ENCODE measurements at places on chromosomes 5 and 9. TPM values are rescaled to one million over a fixed set of nuclear protein-coding genes. Genes with fewer than 3 reads are reported as not detected.
A peak's percentile ranks its signal among the peaks of the same experiment; 100 is the strongest.

GRCh38 chr5:78983601-78984438 lies 1.3 kb downstream of the ARSB start:
- H3K4me1 ChIP-seq, result peaks cover 6% of the 10 kb centered on the region
- no peaks in the 10 kb centered on the region for H3K36me3 ChIP-seq
- no peak overlapping the region for H3K27ac ChIP-seq
- peak overlapping the region; percentile 63 for H3K4me3 ChIP-seq
- no peaks in the 10 kb centered on the region for H3K27me3 ChIP-seq

The RELL2 gene
- polyA plus RNA-seq, result 1.9 TPM

- no peaks in the 10 kb centered on the region for H3K36me3 ChIP-seq
- DNase-seq, result no peak
- H3K27me3 ChIP-seq, result no peaks in the 10 kb centered on the region
- no peaks in the 10 kb centered on the region for H3K4me1 ChIP-seq
Measured at GRCh38 chr5:169081000-169081724, 219.8 kb downstream of the SLIT3 start.

DNA sequence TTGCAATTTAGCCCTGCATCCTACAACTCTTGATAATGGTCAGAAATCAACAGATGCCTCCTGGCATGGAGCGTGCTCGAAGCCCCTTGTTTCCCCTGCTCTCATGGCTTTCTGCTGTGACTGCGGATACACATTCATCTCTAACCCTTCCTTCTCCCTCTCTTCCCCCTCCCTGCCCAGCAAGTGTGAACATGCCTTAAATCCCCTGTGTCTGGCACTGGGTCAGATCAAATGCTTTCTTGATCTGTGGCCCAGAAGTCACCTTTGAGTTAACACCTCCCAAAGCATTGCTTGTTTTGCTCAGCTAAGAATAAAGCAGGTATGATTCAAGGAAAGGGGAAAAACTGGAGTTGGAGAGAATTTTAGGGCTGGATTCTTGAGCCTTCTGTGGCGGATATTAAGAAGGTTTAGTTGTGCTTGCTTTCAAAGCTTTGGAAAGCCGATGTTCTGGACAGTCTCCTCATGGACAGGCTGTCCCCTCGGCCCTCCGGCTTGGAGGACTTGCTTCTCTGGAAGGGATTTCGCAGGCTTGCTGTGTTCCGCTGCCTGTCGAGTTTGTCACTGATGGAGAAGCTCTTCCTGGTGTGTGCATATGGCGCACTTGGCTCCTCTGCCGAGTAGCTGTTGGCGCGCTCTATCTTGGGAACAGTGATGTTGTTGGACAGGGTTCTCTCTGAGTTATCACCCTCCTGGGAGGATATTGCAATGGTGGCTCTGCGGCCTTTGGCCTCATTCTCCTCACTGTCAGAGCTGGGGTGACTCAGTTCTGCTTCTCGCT lies 121.3 kb upstream of the KLF9 start:
- H3K36me3 ChIP-seq, result no peaks in the 10 kb centered on the region
- DNase-seq, result no peak
- H3K4me3 ChIP-seq, result no peak overlapping the region

DNA sequence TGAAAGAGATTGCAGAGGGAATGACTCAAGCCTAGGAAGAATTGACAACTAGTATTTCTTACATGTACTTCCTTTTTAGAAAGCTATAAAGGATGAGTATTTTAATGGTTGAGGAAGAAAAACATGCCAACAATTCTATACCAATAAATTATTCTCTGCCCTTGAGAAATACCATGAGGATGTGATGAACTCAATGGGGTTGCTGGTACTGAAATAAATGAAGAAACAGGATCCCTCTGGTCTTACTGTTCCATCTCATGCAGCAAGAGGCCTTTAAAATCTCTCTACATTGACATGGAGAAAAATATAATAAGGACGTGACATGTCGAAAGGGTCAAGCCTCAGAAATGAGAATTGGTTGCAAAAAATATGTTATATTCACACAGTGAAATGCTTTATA lies 477.3 kb downstream of the GABRG2 start:
- DNase-seq, result no peak
- H3K27ac ChIP-seq, result no peak overlapping the region
- H3K27me3 ChIP-seq, result no peaks in the 10 kb centered on the region
- H3K4me1 ChIP-seq, result no peaks in the 10 kb centered on the region
- no peaks in the 10 kb centered on the region for H3K36me3 ChIP-seq
- H3K4me3 ChIP-seq, result no peak overlapping the region

GRCh38 chr5:172835290-172835993 lies 1.4 kb downstream of the ERGIC1 start:
- H3K36me3 ChIP-seq, result no peaks in the 10 kb centered on the region
- peak overlapping the region; percentile 71 for H3K4me3 ChIP-seq
- peaks cover 19% of the 10 kb centered on the region for H3K4me1 ChIP-seq
- H3K27ac ChIP-seq, result no peak overlapping the region

DNA sequence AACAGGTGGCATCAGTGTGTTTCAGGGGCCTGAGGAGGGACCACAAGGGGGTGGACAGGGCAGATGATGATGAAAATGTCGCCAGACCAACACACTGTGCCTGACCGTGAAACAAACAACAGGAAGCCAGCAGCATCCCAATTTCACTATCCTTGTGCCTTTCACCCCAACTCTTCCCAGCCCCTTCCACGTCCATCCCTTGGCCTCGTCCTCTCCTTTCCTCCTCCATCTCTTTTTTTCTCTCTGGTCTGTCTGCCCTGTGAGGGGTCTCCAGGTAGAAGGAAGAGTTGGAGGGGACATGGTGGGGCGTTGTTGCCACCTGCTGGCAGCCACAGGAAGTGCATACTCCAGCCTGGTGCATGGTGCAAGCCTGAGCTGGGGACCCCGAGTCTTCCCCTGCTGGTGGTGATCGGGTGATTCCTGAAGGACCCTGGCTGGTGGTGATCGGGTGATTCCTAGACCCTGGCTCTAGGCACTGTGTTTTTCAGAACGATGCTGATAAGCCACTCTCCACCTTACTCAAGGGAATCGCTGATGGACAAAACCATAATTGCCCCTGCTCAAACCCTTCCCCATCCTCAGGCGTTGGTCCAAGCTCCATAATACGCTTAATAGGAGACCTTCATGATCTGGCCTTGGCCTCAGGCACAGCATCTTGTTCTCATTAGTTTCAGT lies 21.7 kb upstream of the NSD1 start:
- no peaks in the 10 kb centered on the region for H3K27me3 ChIP-seq
- H3K27ac ChIP-seq, result no peak overlapping the region
- H3K36me3 ChIP-seq, result no peaks in the 10 kb centered on the region
- DNase-seq, result peak; percentile 74
- H3K4me3 ChIP-seq, result no peak overlapping the region
- H3K4me1 ChIP-seq, result peaks cover 13% of the 10 kb centered on the region

GRCh38 chr9:126456441-126457174 lies 130.0 kb downstream of the MVB12B start:
- peak; percentile 5 for DNase-seq

DNA sequence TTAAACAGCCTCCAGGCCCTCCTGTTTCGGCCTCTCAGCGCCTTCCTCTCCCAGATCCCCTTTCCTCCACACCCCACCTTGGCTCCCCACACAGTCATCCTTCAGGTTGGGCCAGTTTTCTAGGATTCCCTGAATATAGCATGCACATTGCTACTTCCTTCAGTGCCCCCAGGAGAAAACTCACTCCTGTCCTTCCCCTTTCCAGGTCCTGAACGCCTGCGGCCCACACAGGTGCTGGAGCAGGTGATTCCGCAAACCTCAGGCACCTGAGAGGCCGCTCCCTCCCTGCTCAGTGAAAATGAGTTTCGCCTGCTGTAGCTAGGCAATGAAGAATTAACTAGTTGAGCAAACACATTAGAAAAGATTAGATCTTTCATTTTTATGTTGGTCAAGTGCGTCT lies 185.0 kb downstream of the MED10 start:
- H3K36me3 ChIP-seq, result no peaks in the 10 kb centered on the region
- no peaks in the 10 kb centered on the region for H3K27me3 ChIP-seq
- no peaks in the 10 kb centered on the region for H3K4me1 ChIP-seq
- no peak overlapping the region for H3K27ac ChIP-seq
- no peak for DNase-seq
- no peak overlapping the region for H3K4me3 ChIP-seq

The ATOX1 gene
- 73.1 TPM for polyA plus RNA-seq

The ENTPD8 gene
- not detected for polyA plus RNA-seq

DNA sequence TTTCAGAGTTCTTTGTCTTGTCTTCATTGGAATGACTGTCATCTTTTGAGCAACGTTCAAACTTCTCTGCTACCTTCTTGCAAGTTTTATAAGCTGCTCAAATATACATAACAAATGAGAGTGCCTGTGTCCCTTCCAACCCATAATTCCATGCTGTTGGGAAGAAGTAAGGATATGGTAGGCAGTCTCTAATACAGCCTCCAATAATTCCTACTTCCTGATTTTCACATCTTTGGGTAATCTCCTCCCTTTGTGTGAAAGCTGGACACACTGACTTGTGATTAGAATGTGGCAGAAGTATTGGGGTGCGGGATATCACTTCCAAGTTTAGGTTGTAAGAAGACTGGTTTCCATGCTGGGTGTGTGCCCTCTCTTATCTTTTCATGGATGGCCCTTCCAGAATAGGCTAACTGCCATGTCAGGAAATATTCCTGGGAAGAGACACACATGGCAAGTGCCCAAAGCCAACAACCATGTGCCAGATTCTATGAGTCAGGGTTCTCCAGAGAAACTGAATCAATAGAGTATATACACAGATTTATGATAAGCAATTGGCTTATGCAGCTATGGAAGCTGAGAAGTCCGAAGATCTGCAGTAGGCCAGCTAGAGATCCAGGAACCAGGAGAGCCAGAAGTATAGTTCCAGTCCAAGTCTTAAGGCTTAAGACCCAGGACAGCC lies 531.3 kb downstream of the NTRK2 start:
- H3K27ac ChIP-seq, result no peak overlapping the region
- H3K27me3 ChIP-seq, result no peaks in the 10 kb centered on the region
- no peak for DNase-seq
- H3K4me1 ChIP-seq, result no peaks in the 10 kb centered on the region
- no peaks in the 10 kb centered on the region for H3K36me3 ChIP-seq

The ITGA1 gene
- polyA plus RNA-seq, result 41.2 TPM

DNA sequence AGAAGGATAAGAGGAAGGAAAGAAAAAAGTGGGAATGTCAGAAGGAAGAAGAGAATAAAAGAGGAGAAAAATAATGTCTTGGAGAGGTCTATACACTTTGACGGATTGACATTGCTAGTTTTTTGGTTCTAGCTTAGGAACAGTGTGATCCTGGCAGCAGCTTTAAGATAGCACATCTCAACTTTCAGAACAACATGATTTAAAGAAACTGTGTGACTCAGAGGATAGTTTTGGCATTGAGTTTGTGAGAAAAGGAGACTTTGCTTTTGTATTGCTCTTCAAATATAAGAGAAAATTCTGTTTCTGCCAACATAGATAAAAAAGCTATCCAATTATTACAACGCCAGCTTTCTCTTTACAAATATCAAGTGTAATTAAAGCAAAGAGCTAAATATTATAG lies 260.7 kb upstream of the ARRDC3 start:
- H3K27ac ChIP-seq, result no peak overlapping the region
- H3K4me3 ChIP-seq, result no peak overlapping the region
- no peaks in the 10 kb centered on the region for H3K36me3 ChIP-seq

The CD14 gene
- polyA plus RNA-seq, result 37.7 TPM

DNA sequence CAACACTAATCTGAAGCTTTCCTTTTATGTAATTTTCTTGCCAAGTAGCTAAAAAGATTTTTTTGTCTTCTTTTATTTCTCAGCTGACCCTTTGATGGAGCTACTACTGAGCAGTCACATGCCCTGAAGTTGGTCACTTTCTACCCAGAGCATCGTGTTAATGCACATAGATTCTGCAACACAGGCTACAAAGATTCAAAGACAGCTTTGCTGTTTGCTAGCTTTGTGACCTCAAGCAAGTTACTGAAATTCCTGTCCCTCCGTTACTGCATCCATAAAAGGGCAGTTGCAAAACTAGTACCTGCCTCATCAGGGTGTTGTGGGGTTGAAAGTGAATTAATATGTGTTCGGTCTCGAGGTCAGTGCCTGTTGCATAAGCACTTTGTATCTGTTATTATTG lies 179.9 kb downstream of the GAS1 start:
- H3K4me1 ChIP-seq, result no peaks in the 10 kb centered on the region
- H3K27me3 ChIP-seq, result no peaks in the 10 kb centered on the region
- no peaks in the 10 kb centered on the region for H3K36me3 ChIP-seq

The PIGO gene
- 20.4 TPM for polyA plus RNA-seq

The RIC1 gene
- 6.9 TPM for polyA plus RNA-seq

DNA sequence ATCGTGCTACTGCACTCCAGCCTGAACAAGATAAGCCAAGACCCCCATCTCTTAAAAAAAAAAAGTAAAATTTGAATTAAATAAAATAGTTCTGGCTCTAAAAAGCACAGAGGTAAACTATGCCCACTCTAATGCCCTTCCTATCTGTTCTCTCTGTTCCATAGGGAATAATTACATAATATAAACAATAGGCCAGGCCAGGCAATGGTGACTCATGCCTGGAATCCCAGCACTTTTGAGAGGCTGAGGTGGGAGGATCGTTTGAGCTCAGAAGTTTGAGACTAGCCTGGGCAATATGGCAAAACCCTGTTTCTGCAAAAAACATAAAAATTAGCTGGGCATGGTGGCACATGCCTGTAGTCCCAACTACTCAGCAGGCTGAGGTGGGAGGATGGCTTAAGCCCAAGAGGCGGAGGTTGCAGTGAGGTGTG lies 47.4 kb downstream of the MYO10 start:
- no peaks in the 10 kb centered on the region for H3K36me3 ChIP-seq
- no peak overlapping the region for H3K27ac ChIP-seq
- no peak for DNase-seq
- no peaks in the 10 kb centered on the region for H3K27me3 ChIP-seq

- H3K27ac ChIP-seq, result no peak overlapping the region
- H3K4me3 ChIP-seq, result no peak overlapping the region
- DNase-seq, result no peak
- H3K27me3 ChIP-seq, result no peaks in the 10 kb centered on the region
- no peaks in the 10 kb centered on the region for H3K36me3 ChIP-seq
Measured at GRCh38 chr9:76820431-76820830, 56.2 kb downstream of the PCA3 start.

The CARTPT gene
- not detected for polyA plus RNA-seq

GRCh38 chr9:126612326-126612812 lies 1.4 kb upstream of the LMX1B start:
- H3K36me3 ChIP-seq, result no peaks in the 10 kb centered on the region
- H3K4me1 ChIP-seq, result peaks cover 10% of the 10 kb centered on the region
- no peak overlapping the region for H3K4me3 ChIP-seq
- DNase-seq, result no peak

DNA sequence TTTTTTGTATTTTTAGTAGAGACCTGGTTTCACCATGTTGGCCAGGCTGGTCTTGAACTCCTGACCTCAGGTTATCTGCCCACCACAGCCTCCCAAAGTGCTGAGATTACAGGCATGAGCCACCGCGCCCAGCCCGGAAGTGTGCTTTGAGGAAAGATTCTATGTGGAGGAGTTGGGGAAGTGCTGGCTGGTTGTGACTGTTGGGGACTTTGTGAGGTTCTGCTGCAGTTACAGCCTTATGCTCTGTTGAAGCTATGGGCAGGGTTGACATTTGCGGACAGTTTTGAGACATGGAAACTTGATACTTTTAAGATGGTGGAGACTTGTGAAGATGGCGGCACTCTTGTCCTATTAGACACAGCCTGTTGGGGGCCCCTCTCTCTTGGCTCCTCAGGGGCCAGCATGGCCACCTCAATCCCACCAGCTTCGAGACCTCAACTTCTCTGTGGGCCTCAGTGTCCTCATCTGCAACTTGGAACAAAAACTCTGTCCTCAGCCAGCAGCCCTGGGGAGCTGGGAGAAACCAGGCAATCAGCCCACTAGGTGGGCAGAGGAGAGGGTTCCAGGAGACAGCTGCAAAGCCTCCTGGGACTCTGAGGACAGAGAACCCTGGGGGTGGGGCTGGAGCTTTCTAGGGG lies 24.9 kb downstream of the C9orf50 start:
- no peak for DNase-seq
- H3K4me3 ChIP-seq, result no peak overlapping the region
- no peaks in the 10 kb centered on the region for H3K36me3 ChIP-seq
- H3K27me3 ChIP-seq, result no peaks in the 10 kb centered on the region
- peak overlapping the region; percentile 86 for H3K27ac ChIP-seq

Data from ovary (tissue), 10 donors.